Fibroblast of lung (primary cell): ENCODE measurements at places on chromosomes 11 and 22.

DNA sequence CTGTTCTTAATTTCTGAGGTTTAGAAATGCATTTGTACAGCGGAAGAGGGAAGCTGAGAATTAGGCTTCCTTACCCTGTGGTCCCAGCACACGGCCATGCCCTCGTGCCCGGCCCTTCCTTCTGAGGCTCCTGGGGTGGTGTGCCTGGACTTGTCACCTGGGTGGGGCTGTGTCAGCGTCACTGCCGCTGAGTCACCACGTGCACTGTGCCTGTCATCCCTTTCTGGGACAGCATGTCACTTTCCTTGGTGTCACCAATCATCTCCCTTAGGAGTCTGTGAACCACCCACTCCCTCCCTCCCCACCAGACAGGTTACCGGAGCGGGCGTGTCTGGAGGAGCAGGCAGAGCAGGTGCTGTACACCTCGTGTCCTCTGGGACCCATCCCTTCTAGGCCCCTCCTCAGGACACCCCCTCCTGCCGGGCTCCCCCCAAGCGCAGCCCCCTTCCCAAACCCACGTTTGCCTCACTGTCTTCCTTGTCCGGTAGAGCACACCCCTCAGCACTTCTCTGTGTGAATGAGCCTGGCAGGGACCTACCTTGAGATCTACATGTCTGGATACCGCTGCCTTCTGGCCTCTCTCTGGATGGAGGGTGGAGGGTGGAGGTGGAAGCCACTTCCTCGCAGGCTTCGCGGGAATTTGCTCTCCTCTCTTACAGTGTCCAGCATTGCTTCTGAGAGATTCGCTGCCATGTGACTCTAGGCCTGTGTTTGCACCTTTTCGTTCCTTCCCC is 367.6 kb downstream of the TBC1D22A start:
- no peak for DNase-seq

- no peak for DNase-seq
Observed at GRCh38 chr11:95690100-95690499, 99.5 kb downstream of the FAM76B start.

DNA sequence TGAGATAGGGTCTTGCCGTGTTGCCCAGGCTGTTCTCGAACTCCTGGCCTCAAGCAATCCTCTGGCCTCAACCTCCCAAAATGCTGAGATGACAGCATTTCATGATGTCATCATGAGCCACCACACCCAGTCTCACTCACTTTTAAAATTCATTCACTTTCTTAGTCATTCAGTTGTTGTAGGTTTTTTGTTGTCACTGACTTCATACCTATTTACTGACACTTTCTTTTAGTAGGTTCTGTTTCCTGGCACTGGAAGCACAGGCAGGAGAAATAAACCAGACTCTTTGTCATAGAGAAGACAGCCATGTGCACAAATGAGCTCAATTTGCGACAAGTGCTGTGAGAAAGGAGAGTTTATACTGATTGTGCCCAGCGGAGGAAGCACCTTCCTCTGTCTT is 10.5 kb downstream of the ART5 start:
- no peak for DNase-seq

GRCh38 chr22:29813563-29813962 is 24.5 kb downstream of the ASCC2 start:
- DNase-seq = peak; percentile 25

DNA sequence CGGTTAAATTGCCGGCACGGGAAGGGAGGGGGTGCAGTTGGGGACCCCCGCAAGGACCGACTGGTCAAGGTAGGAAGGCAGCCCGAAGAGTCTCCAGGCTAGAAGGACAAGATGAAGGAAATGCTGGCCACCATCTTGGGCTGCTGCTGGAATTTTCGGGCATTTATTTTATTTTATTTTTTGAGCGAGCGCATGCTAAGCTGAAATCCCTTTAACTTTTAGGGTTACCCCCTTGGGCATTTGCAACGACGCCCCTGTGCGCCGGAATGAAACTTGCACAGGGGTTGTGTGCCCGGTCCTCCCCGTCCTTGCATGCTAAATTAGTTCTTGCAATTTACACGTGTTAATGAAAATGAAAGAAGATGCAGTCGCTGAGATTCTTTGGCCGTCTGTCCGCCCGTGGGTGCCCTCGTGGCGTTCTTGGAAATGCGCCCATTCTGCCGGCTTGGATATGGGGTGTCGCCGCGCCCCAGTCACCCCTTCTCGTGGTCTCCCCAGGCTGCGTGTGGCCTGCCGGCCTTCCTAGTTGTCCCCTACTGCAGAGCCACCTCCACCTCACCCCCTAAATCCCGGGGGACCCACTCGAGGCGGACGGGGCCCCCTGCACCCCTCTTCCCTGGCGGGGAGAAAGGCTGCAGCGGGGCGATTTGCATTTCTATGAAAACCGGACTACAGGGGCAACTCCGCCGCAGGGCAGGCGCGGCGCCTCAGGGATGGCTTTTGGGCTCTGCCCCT is 529 bp upstream of the CCND1 start:
- peak; percentile 39 for DNase-seq
